Astrocyte (in vitro differentiated cells and primary cell): ENCODE measurements at places on chromosomes 7 and 10. TPM values are rescaled to one million over a fixed set of nuclear protein-coding genes. Genes with fewer than 3 reads are reported as not detected.
A peak's percentile ranks its signal among the peaks of the same experiment; 100 is the strongest.

DNA sequence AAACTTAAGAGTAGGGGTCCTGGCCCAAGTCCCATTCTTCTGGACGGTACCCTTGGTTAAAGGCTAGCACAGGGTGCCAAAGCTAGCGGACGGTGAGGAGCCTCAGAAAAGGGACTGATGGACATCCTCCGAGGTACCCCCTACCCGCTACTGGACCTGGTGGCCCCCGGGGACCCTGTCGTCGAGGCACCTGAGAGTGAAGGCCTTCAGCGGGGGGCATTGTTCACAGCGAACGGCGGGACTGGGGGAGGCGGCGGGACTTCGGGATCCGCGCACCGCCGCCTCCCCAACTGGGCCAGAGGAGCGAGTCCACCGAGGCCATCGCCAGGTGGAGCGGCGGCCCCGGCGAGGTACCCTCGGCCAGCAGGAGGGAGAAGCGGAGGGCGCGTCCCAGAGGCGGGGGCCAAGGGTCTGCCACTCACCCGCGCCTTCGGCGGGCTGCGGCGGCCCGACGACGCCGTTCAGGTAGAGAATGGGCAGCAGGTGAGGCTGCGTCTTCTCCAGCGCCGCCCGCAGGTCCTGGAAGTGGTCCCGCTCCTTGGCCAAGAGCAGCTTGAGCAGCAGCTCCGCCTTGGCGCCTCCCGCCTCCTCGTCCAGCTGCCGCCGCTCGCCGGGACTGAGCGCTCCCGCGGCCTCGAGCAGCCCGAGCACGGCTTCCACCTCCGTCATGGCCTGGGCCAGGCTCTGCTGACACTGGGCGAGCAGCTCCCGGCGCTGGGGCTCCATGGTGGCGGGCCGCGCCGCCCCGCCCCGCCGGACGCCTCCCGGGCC, 575 bp downstream of the DLG5 start:
- DNase-seq = no peak
- no peaks in the 10 kb centered on the region for H3K36me3 ChIP-seq
- H3K4me3 ChIP-seq = peak overlapping the region; percentile 70
- peak overlapping the region; percentile 12 for H3K27ac ChIP-seq
- H3K4me1 ChIP-seq = peaks cover 14% of the 10 kb centered on the region

DNA sequence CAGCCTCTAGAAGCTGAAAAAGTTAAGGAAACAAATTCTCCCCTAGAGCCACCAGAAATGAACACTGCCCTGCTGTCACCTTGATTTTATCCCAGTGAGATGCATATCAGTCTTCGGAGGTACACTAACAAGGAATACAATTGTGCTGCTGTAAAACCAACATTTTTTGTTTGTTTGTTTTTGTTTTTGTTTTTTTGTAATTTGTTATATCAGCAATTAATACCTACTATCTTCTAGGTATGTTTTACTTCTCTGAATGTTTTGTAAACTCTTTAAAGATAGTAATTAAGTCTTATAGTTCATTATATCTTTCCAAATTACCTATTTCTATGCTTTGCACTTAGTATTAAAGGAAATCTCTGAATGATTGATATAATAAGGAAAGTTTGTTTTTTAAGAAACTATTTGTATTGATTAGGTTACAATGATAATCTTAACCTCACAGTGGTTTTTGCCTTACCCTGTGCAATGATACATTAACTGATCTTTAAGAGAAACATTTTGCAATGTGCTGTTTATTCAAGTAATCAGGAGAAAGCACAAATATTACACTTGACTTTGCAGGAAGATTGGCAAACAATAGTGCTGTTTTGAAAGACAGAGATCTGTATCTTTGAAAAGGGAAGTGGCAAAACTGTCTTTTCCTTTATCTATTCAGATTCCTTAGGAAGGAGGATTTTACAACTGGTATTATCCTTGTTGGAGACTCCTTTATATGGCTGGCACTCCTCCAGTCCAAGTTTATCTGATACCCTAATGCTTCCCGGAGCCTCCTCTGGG, 11.3 kb upstream of the HGF start:
- H3K27ac ChIP-seq = no peak overlapping the region
- H3K36me3 ChIP-seq = no peaks in the 10 kb centered on the region
- no peak for DNase-seq

NPFFR1 gene
- total RNA-seq = not detected in 2 replicates

DNA sequence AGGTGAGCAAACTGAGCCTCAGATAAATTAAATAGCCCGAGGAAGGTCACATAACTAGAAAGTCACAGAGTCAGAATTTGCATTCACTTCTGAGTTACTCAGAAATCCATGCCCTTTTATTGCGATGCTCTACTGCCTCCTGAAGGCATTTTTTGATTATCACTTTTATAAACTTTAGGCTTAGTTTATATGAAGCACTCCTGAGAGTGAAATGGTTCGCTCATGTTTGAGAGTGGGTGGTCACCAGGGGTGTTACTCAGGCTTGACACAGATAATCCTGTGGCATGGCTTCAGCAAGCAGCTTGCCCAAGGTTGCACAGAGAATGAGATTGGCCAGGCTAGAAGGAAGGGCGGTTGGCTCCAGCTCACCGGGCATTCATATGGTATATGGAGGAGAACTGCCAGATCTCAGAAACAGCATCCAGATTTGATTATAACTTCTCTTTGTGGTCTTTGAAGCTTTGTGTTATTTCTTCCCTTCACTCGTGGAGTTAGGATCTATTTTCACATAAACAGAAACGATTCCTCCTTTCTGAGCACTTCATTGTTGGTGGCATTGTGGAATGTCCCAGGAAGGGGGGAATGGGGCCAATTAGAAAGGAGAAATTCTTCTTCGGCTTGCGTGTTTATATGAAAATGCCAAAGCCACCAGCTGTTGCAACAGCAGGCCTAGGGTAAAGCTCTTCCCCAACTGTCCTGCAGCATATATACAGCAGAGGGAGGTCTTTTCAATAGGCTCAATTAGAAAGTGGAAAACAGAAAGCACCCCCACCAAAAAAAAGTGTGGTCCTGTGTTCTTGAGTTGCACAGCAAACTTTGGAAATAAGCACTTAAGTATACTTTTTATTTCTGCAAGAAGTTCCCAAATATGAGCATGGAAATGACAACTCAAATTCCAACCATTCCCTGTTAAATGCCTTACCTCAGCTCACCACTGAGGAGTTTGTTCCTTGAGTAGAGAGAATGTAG, 628.8 kb downstream of the SUGCT start:
- peaks cover 5% of the 10 kb centered on the region for H3K4me1 ChIP-seq
- H3K36me3 ChIP-seq = no peaks in the 10 kb centered on the region
- peak overlapping the region; percentile 19 for H3K27ac ChIP-seq

IFIT1B gene
- not detected in 2 replicates for total RNA-seq

DNA sequence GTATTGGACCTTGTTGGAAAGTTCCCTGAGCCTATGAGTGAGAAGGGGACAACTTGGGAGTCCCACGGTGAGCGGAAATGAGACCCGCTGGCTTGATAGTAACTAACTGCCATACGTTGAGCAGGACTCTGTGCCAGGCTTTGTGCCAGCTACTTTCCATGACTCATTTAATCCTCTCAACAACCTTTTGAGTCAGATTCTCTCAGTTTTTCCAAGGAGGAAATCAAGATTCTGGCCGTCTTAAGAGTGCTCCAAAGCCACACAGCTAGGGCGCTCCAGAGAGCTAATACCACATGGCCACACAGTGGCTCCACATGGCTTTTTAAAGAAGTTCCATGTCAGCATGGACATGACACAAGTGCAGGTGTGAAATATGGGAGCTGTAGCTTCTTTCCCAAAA, 55.7 kb downstream of the NOD1 start:
- H3K4me1 ChIP-seq = no peaks in the 10 kb centered on the region
- no peaks in the 10 kb centered on the region for H3K27me3 ChIP-seq
- H3K27ac ChIP-seq = no peak overlapping the region
- peak; percentile 47 for DNase-seq
- no peak overlapping the region for H3K4me3 ChIP-seq

- H3K4me3 ChIP-seq = peak overlapping the region; percentile 21
- no peaks in the 10 kb centered on the region for H3K36me3 ChIP-seq
- H3K27ac ChIP-seq = peak overlapping the region; percentile 74
- peaks cover 16% of the 10 kb centered on the region for H3K4me1 ChIP-seq
Observed at GRCh38 chr10:125123476-125124114, 36.8 kb downstream of the CTBP2 start.

DNA sequence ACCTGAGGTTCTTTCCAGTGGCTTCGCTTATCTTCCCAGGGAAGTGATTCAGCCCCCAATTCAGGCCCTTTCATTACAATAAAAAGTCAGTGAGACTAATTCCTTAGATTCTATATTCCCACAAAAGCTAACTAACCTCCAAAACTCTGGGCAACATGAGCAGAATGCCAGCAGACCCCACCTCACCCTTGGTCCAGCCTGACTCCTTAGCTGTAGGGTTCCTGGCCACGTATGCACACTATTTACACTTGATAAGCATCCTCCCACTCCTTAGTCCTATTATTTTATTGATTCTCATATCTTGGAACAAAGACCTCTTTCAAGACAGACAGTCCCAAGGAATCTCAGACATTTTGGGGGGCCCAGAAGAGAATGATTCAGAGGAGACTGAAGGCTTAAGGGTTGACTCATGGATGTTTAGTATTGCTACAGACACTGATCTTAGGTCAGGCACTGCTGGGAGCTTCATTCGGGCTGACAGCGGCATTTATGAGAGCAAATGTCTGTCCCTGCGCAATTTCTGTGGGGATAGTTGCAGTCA, 162.6 kb upstream of the GDF10 start:
- DNase-seq = peak; percentile 91
- H3K27me3 ChIP-seq = no peaks in the 10 kb centered on the region
- peaks cover 40% of the 10 kb centered on the region for H3K4me1 ChIP-seq
- H3K4me3 ChIP-seq = peak overlapping the region; percentile 63
- no peaks in the 10 kb centered on the region for H3K36me3 ChIP-seq

DNA sequence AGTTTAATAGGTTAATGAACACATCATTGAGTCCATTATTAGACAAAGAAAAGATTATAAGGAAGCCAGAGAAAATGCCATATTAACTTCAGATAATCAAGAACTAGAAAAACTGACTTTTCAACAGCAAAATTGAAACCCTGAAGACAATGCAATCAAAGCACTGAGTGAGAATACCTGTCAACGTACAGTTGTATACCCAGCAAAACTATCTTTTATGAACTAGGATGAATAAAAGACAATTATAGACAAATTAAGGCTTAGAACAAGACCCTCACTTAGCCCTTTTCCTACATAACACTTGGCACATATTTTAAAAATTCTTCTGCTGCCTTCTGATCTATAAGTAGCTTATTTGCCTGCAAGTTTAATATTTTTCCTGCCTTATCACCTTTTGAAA, 19.0 kb upstream of the DGKI start:
- no peak overlapping the region for H3K4me3 ChIP-seq
- H3K27me3 ChIP-seq = no peaks in the 10 kb centered on the region
- no peaks in the 10 kb centered on the region for H3K4me1 ChIP-seq
- peaks cover 54% of the 10 kb centered on the region for H3K36me3 ChIP-seq

GRCh38 chr10:36717118-36717517, 408.3 kb upstream of the ANKRD30A start:
- no peaks in the 10 kb centered on the region for H3K27me3 ChIP-seq

LDB3 gene
- total RNA-seq = 3.5 and 3.9 TPM in 2 replicates

DNA sequence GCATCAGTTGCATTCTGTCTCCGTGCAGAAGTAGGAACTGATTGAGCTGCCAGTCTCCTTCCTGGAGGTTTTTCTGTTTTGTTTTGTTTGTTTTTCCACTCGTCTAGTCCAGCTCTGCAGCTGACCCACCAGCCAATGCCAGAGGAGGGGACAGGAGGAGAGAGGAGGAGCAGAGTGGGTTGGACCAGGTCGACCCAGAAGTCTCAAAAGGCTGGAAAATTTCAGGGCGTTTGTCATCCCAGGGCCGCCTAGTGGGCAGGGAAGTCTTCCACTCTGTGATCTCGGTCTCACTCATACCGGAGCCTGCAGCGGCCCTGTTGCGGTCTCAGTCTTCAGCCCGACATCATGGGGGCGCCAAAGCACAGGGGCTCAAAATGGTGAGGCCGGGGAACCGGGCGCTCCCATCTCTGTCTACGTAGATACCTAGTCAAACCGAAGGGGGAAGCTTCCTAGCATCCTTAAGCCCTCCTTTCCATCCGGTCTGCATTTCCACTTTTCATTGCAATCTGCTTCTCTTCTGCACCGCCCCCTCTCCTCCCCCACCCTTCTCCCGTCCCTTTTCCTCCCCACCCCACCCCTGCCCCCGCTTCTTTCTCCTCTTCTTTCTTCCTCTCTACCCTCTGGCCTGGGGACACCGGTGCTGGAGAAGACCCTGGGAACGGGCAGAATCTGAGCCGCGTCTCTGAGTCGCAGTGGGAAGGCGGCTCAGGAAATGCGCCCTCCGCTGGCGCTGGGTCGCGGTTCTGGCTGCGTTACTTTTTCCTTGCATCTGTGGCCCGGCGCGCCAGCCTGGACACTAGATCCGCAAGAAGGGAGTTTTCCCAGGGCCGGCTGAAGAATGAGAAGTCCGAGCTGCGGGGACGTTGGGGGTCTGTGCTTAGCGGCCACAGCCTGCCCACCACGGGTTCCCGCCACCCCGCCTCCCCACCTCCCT, 16.2 kb upstream of the PAX2 start:
- no peak overlapping the region for H3K4me3 ChIP-seq
- H3K4me1 ChIP-seq = peaks cover 11% of the 10 kb centered on the region
- no peaks in the 10 kb centered on the region for H3K36me3 ChIP-seq
- DNase-seq = no peak
- H3K27me3 ChIP-seq = peaks cover 76% of the 10 kb centered on the region

- DNase-seq = no peak
- H3K36me3 ChIP-seq = no peaks in the 10 kb centered on the region
- H3K4me1 ChIP-seq = no peaks in the 10 kb centered on the region
- no peak overlapping the region for H3K4me3 ChIP-seq
Observed at GRCh38 chr10:63885156-63885555, 364.0 kb downstream of the REEP3 start.

SMARCD3 gene
- 47.7 and 50.0 TPM in 2 replicates for total RNA-seq

DNA sequence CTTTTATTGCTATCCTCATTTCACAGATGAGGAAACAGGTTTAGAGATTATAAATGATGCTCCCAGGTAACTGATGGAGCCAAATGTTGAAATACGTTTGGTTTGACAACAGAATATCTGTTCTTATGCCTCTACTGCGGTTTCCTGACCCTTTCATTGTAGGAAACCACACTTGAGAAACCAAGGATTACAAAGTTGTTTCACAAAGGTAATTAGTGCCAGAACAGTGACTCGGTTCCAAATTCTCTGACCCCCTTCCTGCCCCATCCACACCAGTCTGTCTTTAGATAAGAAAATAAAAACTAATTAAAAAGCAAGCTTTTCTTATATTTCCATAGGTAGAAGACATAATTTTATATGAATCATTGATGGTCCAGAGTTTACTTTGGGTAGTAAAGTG, 393.7 kb upstream of the MBL2 start:
- no peaks in the 10 kb centered on the region for H3K27me3 ChIP-seq
- no peaks in the 10 kb centered on the region for H3K36me3 ChIP-seq
- no peaks in the 10 kb centered on the region for H3K4me1 ChIP-seq
- no peak overlapping the region for H3K27ac ChIP-seq
- DNase-seq = no peak

DNA sequence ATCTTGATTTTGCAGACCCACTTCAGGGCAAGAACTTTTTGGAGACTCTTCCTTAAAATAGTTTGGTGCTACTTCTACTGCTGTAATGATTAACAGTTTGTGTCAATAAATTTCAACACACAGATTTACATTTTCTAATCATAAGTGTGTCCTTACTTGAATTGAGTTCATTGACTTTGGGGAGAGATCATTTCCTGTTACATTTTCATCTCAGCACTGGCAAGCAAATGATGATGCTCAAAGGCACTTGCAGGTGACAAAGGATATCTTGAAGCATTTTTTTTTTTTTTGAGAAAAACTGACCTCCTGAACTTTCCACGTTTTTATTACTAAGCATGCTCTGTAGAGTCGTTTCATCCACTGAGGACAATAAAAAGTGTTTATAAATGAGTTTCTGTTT, 52.7 kb downstream of the GPR85 start:
- H3K27ac ChIP-seq = no peak overlapping the region
- no peaks in the 10 kb centered on the region for H3K4me1 ChIP-seq
- H3K27me3 ChIP-seq = no peaks in the 10 kb centered on the region
- H3K36me3 ChIP-seq = no peaks in the 10 kb centered on the region
- no peak for DNase-seq
- no peak overlapping the region for H3K4me3 ChIP-seq

DLX5 gene
- 1.3 and 1.9 TPM in 2 replicates for total RNA-seq
